ENCODE measurements at places on chromosomes 13 and 19.

DNA sequence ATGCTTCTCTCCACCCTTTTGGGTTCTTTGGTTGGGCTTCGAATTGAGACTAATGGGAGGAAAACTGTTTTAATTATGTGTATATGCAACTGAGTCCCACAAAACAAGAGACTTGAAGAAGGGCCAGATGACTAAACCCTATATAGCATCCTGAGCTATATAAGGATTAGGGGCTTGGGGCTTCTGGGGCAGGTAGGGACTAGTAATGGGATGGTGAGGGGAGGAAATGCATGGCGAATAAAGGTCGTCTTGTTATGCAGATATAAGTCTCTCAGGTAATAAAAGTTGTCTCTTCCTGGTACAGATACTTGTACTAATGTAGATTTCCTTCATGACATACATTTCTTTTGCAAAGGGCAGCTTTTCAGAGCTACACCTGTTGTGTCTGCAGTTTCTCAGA lies 2.8 kb upstream of the SLC7A9 start:
- DNase-seq = no peak

GRCh38 chr13:80901111-80901510 lies 560.2 kb upstream of the SPRY2 start:
- no peak for DNase-seq

GRCh38 chr19:8577247-8577646 lies at the start of gene MYO1F:
Gene MYO1F (minus strand): TSS chr19:8577442. CDS start chr19:8577309, 133 bp downstream.
- no peak for DNase-seq

GRCh38 chr19:18795540-18795939 lies 4.4 kb upstream of the COMP start:
- no peak for DNase-seq

- no peak for DNase-seq
Measured at GRCh38 chr13:39144941-39145533, 106.8 kb downstream of the NHLRC3 start.

DNA sequence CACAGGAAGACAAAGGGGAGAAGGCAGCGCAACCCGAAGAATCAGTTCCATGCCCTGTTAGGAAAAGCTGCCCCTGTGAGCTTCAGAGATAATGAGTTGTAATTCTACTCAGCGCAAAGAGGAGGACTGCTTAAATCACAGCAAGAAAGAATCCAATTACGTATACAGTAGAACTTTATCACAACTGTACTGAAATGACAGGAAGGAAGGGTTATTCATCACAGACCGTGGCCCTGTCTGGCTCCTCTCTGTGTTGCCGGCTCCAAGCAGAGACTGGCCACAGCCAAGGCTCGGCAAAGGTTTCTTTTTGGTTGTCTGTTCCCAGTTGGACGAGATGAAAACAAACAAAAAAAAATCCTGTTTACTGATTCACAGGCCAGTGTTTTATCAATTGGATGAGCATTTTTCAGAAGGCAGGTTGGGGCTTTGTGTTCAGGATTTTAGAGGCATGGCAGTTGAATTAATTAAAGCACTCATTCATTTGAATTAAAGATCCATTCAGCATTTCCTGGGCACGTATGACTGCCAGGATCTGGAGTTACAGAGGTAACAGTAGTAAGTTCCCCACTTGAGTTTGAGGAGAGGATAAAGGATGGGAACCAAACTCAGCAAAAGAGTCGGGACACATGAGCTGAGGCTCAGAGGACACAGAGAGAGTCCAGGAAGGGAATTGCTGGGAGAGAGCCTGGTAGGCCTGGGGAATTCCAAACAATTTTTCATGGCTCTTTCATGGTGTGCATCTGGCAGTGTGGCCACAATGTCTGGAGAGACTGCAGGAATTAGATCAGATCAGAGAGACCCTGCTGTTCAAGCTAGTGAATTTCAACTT lies 341.0 kb downstream of the DNAJC15 start:
- DNase-seq = no peak

DNA sequence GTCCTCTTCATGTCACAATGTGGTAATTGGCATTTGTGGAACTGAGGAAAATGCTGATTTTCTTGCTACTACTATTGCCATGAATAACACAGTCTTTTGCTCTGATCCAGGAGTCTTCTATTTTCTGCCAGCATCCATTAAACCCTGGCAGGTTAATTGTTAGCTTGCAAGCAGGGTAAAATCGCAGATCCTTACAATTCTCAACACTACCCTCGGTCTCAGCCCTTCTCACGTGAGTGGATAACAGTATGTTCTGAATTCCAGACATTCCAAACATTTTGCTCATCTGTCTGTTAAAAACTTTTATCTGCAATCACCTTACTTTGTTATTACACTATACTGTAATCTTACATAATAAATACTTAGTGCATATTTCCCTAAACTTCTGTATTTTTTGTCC lies 251.3 kb upstream of the ATXN8OS start:
- DNase-seq = no peak

GRCh38 chr19:29485293-29485692 lies 40.5 kb upstream of the VSTM2B start:
- no peak for DNase-seq

GRCh38 chr19:45553464-45553863 lies 31.1 kb downstream of the OPA3 start:
- DNase-seq = no peak

- no peak for DNase-seq
Measured at GRCh38 chr19:12965017-12965811, 4.2 kb upstream of the DAND5 start.

GRCh38 chr13:56907766-56908165 lies 233.0 kb upstream of the PRR20A start:
- no peak for DNase-seq

GRCh38 chr19:4234142-4234861 lies 5.0 kb downstream of the EBI3 start:
- DNase-seq = no peak

GRCh38 chr13:99153219-99153618 lies 47.4 kb upstream of the UBAC2 start:
- no peak for DNase-seq

DNA sequence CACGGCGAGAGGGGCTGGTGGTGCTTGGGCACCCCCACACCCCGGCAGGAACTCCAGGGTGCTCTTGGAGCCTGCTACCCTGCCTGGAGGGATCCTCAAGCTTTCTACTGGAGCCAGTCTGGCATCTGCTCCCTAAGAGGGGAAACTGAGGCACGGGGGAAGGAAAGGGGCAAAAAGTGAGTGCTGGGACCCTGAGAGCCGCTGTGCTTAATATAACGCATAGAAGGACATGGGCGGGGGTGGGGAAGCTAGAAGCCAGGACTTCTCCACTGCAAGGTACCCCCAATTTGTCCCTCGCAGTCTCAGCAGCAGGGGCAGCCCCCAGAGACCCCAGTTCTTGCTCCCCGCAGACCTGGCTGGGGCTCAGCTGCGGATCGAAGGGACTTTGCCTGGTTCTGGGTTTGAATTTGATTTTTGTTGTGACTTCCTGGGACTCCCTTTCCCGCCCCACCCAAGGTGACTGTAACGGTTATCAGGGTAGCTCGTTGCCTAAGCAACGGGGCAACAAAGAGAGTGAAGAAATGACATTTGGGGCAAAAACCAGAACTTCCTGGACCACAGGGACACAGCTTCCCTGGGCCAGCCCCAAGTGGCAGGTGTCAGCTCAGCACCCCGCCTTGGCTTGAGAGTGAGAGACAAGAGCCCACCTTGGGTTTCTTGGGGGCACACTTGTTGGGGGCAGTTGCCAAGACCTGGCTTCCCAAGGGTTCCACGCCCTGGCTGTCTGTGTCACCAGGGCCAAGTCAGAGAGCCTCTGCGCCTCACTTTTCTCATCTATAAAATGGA lies 638 bp downstream of the ADGRE5 start:
- no peak for DNase-seq

- DNase-seq = peak; percentile 45
Measured at GRCh38 chr19:20182222-20182785, 15.3 kb downstream of the ZNF486 start.

- DNase-seq = no peak
Measured at GRCh38 chr13:41370736-41371135, 59.7 kb downstream of the NAA16 start.

GRCh38 chr19:14941189-14941588 lies at the start of gene OR7C2:
Gene OR7C2 (plus strand): TSS chr19:14941489. CDS start chr19:14941489, 0 bp downstream.
- DNase-seq = no peak

GRCh38 chr13:71864094-71864985 lies 2.7 kb downstream of the DACH1 start:
- DNase-seq = no peak

- DNase-seq = peak; percentile 39
Measured at GRCh38 chr19:40613690-40614621, 12.8 kb downstream of the LTBP4 start.

- DNase-seq = no peak
Measured at GRCh38 chr13:99350191-99350590, 43.0 kb upstream of the GPR183 start.

DNA sequence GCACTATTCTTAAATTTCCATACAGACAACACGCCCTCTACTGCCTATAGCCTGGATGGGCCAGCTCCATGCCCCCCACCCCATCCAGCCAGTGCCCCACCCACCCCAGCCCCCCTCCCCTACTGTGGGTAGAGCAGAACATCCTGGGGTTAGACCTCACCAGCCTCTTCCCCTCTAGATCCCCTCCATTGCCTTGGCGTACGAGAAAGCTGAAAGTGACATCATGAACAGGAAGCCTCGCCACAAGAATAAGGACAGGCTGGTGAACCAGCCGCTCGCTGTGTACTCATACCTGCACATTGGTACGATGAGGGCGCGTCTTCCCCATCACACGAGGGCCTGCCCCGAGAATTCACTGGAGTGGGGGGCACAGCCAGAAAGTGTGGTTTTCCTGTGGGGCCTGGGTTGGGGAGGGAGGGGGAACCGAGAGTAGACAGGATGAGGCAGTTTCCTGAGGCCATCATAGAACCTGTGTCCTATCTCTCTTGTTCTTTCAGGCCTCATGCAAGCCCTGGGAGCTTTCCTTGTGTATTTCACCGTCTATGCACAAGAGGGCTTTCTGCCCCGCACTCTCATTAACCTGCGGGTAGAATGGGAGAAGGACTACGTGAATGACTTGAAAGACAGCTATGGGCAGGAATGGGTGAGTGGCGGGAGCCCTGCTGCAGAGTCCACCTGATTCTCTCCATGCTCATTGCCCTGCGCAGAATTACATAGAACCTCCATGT lies 29.1 kb downstream of the ATP12A start:
- no peak for DNase-seq

- DNase-seq = no peak
Measured at GRCh38 chr19:28446511-28446910, 766.4 kb downstream of the UQCRFS1 start.

DNA sequence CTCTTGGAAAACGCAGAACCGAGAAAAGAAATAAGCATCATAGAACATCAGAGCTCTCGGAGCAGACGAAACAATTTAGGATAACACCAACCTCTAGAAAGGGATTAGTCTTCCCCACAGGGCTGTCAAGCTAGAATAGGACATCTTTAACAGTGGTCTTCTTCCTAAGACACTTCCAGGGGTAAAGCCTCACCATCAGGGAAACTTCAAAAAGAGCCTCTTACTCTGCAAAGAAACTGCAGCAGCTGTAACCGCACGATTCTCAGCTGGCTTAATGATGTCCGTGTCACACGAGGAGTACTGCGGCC lies 642 bp downstream of the ZNF571 start:
- no peak for DNase-seq

DNA sequence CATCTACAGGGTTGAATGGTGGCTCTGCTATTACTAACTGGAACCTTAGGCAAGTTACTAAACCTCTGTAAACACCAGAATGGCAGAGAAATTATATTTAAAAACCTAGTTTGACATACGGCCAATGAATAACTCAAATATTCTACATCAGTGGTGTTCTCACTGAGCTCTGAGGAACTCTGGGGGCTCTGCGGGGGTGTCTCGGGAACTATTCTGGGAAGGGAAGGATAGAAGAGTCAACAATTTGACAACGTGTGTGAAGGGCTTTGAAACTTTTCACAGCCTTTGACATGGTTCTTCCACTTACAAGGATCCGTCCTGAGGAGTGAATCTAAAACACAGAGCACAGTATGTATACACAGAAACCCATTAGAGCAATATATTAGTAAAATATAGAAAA lies 38.7 kb downstream of the SOHLH2 start:
- no peak for DNase-seq

DNA sequence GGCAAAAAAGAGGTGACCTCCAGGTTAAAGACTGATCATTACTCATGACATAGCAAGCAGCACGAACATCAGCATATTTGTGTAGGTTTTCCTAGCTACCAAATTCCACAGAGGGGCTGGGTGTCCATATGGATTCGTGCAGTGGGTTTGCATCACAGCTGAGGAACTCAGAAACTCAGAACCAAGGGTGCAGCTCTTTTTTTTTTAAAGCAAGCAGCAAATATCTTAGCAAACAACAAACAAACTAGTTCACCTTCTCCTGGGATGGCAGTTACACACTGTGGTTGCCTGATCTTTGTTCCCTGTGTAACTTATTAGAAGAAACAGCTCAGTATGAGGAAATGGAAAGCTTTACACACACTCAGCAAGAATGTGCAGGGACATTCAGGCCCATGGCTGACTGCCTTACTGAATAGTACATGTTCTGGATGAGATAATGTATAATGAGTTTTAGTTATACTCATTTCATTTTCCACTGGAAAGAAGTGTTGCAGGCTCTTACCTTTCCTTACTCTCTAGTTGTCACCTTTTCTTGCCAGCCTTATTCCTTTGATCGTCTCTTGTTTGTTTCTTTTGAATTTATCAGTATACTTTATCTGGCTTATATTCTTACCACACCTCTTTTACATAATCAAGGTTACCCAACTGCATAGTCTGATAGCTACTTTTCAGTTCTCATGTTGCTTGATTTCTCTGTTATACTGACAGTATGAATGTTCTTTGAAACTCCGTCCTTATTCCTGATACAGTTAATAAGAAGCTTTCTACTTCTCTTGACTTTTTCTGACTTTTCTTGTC lies 4.3 kb downstream of the NDFIP2 start:
- no peak for DNase-seq

- DNase-seq = no peak
Measured at GRCh38 chr13:41459432-41460073, 2.2 kb downstream of the RGCC start.

DNA sequence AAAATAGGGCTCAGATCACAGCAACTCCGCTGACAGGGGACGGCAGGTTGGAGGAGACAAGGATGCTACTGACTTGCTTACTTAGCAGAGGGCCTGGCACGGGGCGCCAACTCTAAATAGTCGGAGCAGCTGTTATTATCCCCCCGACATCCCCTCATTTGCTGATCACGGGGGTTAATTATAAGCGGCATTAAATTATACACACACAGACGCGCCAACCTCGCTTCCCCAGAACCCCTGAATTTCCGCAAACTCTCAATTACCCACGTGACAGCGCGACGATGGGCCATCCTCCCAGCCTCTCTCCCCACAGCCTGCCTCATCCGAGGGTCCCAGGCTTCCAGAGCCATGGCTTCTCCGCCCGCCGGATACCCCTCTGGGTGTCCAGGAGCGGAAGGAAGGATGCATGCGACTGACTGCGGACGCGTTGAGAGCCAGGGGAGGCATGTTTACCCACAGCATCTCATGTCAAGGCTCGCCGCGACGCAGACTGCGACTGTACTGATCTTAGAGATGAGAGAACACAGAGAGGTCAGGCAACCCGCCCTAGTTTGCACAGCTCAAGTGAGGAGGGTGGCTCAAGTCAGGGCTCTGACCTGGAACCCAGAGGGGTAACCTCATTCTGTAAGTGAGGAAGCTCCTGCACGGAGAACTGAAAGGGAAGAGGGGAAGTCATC lies 5.7 kb downstream of the PTPRS start:
- DNase-seq = no peak

Data from NCI-H1436 treated with DMSO at 0.1 percent for 48 hours (cell line).